ENCODE measurements at places on chromosomes 2 and 18.
A peak's percentile ranks its signal among the peaks of the same experiment; 100 is the strongest.

DNA sequence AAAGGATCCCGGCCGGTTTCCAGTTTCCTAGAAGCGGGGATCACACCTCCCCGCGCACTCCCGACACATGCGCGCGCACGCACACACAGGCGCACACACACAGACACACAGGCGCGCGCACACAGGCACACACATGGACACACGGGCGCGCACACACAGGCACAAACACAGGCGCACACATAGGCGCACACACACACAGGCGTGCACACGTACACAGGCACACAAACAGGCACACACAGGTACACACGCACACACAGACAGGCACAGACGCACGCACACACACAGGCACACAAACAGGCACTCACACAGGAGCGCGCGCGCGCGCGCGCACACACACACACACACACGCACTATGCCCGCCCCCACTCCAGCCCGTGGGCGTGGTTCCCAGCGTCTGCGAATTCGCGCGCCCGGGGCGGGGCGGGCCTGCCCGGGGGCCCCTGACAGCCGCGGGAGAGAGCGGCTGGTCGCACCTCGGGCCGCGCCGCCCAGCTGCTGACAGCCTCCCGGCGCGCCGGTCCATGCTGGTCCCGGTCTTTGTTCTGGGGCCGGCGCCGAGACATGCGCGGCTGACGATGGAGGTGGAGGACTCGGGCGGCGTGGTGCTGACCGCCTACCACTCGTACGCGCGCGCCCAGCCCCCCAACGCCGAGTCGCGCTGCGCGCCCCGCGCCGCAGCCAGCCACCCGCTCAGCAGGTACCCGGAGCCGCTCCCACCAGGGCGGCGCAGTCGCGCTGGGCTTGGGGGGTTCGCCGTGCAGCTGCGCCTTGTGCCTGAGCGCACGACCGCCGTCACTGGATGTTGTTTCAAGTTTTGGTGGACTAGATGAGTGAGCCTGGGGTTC lies at the start of gene ARHGAP28:
ARHGAP28 (plus strand) TSS at position 470 of the 845 bp plus-strand sequence; CDS start at position 576, 106 bp downstream.
- DNase-seq: no peak

DNA sequence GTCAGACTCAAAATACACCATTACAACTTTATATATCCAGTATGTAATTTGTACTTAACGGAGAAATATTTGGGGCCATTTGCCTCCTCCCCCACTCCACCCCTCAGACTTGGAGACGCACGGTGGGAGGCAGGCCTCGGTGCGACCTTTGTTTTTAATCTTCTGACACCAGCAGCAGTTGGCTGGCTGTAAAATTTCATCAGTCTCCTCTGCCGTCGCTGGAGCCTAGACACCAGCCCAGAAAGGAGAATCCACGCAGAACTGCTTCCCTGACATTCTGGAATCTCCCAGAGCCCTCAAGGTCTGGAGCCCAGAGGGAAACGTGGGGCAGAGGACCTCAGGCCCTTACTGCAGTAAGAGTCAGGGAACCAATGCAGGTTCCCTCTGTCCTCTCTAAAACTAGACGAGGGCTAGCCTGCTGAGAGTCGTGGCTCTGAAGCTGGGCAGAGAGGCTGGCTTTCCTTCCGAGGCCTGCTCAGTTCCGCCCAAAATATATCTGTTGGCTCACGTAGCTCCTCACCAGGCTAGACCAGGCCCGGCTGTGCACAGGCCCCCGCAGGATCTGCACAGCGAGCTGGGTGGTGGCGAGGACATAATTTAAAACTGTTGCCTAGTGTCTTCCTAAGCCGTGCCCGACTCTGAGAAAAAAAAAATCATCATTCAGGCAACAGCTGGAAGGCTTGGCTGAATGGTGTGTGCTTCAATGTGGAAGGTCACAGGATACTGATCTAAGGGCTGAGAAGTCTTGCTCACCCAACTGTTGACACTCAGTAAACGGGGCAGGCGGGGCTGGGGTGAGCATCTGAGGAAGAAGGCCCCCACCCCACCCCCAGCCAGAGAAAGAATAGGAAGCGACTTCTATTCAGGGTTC lies 40.4 kb downstream of the EN1 start:
- DNase-seq: no peak

DNA sequence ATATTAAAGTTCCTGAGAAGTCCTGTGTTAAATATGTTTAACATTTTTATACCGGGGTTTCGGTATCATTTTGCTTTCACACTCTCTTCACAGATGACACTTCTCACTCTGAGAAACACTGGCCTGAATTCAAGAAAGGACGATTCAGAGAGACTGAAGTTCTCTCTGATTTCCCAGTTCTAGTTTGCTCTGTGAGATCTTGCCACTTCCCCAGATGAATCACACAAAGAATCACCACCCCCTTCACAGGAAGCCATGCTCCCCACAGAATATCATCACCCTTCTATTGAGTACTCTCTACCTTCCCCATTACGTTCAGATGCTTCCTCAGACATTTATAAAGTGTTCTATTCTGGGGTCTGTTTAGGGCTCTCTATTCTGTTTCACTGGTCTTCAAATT lies 16.1 kb upstream of the CD207 start:
- DNase-seq: no peak

DNA sequence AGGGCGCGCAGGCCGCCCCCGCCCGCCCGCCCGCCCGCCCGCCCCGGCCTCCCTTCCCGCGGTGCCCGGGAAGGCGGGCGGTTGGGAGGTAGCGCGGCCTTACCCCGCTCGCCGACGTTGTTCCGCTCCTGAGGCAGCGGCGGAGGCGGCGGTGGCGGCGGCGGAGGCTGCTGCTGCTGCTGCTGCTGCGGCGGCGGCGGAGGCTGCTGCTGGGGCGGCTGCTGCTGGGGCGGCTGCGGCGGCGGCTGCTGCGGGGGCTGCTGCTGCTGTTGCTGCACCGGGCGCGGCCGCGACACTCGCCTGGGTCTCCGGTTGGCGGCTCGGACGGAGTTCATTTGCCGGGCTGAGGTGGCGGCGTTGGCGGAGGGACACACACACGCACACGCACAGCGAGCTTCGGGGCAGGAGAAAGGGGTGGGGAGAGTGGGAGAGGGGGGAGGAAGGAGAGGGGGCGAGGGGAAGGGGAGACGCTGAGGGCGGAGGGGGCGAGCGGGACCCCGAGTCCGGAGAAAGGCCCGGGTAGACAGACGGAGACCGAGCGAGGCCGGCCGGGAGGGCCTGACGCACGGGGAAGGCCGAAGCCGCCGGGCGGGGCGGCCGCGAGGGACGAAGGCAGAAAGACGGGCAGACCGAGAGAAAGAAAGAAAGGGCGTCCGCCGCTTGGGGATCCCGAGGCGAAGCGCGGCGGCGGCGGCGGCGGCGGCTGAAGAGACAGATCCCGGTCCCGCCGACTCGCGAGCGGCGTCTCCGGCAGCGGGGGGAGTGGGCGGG lies 727 bp downstream of the FBXO11 start:
- peak; percentile 27 for DNase-seq

- DNase-seq: no peak
Observed at GRCh38 chr2:156803243-156803642, 367.1 kb downstream of the GPD2 start.

GRCh38 chr2:237760506-237761502 lies 37.8 kb upstream of the RBM44 start:
- no peak for DNase-seq

DNA sequence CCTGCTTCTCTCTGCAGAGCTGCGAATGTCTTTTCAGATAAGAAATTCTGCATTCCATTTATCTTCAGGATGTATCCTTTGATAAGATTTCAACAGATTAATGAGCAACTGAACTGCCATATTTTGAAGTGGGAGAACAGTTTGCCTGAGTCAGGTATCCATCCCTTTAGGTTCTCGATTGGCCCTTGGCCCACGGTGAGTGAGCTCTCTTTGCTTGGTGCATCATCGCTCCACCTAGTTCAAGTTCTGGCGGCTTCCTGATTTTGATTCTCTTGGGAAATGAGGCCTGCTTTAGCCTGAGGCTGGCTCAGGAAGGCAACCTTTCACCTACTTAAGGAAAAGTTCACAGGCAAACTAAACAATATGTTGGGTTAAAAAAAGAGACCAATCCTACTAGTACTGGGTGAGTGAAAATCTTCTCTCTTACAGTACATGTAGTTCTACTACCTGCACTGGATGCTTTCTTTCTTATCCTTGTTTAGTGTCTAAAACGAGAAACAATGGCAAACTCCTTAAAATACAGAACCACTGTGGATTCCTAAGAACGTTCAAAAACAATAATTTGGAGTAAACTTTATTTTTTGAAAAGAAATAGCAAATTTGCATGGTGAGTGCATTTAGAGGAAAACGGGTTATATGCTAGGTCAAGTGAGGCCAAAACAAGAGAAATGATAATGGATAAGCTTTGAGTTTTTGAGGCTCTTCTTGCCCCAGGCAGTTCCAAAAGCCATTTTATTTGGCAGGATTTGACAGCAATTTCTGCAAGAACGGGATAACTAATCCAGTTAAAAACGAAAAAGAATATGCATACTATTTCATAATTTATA lies 837 bp upstream of the ACSL3 start:
- no peak for DNase-seq

DNA sequence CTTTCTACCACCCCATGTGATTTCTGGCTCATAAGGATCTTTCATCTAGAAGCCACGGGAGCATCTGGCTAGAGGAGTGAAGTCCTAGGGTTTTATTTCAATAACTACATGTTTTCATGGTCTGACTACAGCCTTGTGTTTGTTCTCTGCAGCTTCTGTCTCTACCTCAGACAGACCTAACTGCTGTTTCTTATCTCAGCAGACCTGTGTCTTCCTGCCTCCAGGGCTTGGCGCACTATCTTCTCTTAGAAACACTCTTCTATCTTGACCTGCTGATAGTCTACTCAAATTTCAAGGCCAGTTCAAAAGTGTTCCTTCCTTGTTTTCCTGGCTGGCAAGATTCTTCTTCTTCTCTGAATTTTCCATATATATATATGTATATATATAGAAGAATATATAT lies 11.0 kb upstream of the TRIB2 start:
- no peak for DNase-seq

DNA sequence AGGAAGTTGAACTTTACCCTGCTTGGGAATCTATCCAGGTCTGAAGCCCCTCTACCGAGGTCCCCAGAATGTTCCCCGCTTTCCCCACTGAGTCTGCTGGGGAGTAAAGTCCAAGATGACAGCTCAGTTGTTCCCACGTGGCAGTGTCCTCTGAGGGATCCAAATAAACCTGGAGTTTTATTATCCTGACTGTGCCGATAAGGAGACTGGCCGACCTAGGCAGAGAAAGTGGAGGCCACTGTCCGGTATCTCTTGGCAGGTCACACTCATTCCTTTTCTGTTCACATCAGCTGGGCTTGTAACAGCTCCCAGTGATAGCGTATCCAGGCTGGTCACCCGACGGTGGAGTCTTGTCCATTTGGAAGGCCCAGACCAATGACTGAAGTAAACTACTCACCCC lies 27.5 kb upstream of the C18orf32 start:
- DNase-seq: no peak

DNA sequence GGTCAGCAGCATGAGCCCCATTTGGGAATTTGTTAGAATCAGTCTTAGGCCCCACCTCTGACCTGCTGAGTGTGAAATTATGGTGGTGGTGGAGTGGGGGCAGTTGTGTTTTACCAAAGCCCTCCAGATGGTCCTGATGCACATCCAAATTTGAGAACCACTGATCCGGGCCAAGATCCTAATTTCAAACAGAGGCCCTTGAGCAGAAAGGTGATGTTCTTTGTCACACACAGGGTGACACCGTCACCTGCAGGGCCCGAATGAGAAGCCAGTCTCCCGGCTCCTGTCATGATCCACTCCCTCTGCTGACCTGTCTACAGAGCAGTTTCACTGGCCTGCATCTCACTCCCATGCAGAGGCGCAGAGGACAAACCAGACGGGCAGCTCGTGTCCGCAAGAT lies 129.9 kb downstream of the TRIM43 start:
- no peak for DNase-seq

- no peak for DNase-seq
Observed at GRCh38 chr2:218026676-218027425, 24.1 kb upstream of the TNS1 start.

DNA sequence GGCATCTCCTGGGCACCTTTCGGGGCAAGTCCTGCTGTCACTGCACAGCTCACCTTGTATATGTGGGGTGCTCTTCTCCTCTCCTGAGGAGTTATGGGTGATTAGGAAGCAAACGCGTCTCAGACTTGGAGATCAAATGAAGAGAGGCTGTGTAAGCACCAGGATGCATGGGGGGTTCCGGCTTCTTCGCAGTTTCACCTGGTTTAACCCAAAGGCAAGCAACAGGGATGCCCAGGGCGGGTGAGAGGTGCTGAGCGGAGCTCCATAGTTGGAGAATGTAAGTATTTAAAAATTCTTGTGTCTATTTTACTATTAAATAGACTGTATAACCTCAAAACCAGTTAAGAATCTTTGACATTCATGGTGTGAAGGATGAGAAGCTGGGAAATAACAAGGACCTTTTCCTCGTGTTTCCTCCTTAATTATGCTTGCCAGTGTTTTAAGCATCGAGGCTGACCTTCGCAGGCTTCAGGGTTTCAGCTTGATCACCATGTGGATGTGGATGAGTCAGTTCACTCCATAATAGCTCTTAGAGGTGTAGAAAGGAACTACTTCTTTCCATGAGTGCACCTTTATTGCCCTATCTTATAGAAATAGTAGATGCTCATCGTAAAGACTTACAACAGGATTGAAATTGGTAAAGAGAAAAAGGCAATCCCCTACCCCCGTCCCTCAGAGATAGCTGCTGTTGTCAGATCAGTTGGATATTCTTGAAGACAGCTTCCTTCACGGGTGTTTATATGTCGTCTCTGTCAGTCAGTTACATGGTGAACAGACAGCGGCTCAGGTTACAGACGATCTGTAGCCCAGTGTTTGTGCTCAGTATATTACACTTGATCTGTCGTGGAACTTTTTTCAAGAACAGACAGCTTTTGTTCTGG lies 201.1 kb downstream of the AGAP1 start:
- DNase-seq: no peak

All from activated naive CD4-positive, alpha-beta T cell (primary cell).